ENCODE measurements at places on chromosomes 1 and 21. TPM values are rescaled to one million over a fixed set of nuclear protein-coding genes. Genes with fewer than 3 reads are reported as not detected.
A peak's percentile ranks its signal among the peaks of the same experiment; 100 is the strongest.

CNN3 gene
- 193 TPM for total RNA-seq

SMCP gene
- not detected for total RNA-seq

ORC1 gene
- 0.47 TPM for total RNA-seq

LRRC53 gene
- total RNA-seq: not detected

AQP10 gene
- not detected for total RNA-seq

DNA sequence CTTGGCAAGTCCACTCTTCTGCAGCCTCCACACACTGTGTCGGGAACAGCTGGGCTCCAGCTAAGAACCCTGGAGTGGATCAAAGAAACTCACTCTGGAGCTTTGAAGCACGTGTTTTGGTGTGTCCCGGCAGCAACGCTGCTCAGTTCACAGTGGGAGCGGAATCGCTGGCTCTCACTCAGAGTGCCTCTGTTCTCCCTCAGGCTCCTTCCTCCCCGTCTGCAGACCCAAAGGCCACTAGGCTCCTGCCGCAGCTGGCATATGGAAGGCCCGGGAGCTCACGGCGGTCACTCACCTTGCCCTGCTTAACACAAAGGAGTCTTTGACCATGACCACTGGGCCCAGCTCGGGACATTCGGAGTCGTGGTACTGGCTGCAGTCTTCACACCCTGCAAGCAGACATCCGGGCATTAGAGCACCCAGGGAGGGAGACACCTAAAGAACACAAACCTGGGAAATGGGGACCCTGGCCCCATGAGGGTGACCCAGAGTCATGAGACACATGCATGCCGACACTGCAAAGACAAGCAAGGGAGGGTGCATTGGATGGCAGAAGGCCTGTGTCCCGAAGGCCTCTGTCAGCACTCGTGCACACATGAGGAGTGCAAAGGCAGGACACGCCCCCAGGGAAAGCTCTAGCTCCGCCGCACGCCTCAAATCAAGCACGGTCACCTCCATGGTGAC, 19.7 kb downstream of the PRDM15 start:
- ATAC-seq: no peak

DNA sequence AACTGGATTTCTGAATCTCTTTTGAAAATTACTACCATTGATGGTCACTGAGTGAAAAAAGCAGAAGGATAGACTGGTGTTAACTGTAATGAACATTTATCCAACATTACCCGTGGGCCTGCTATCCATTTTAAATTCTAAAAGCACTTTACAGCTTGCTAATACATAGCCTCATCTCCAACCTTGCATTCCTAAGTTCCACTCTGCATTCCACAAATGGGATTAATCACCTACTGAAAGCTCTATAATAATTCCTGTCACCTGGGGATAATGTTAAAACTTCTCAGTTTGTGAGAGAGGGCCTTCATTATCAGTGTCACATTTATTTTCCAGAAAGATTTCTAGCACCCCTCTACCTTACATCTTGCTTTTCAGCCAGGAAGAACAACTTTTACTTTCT, 38.2 kb downstream of the PTPRC start:
- ATAC-seq: no peak

DNA sequence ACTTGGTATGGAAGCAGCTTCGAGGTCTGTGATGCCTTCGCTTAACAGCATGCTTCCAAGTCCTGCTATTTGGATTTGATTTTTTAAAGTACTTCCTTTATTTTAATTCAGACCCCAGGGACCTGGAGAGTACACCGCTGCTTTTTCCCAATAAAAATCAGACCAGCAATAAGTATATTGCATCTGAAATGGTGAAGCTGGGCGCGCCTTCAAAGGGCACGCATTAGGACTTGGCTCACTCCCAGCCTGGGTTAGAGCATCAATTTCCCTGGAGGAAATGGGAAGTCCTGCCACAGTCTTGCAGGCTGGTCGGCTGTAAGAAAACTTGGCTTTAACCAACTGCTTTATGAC, 325.1 kb downstream of the RRAGC start:
- no peak for ATAC-seq

DNA sequence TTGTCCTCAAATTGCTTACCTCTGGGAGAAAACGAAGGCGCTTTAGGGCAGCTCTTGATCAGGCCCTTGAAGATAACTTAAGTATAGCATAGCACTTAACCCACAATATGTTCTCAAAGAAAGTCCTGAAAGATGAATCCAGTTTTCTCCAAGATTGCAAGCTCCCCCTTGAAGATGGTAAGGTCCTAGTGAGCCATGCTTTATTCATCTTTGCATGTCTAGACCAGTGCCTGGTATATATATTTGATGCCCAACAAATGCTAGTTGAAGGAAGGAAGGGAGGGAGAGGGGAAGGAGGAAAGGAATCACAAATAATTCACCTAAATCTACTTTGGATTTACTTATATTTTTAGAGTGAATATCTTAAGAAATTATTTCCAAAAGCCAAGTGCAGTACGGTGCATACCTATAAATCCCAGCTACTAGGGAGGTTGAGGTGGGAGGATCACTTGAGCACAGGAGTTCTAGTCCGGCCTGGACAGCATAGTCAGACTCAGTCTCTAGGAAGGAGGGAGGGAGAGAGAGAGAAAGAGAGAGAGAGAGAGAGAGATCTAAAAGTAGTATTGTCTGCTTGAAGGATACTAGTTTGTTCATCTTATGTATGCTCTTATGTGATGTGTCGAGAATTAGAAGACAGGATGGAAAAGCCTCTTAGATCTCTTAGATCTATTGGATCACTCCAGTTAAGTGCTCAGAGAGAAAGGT, 25.0 kb downstream of the PBX1 start:
- no peak for ATAC-seq

- no peak for ATAC-seq
These were observed 52.1 kb downstream of the OBSCN start for GRCh38 chr1:228259951-228260350.

DNA sequence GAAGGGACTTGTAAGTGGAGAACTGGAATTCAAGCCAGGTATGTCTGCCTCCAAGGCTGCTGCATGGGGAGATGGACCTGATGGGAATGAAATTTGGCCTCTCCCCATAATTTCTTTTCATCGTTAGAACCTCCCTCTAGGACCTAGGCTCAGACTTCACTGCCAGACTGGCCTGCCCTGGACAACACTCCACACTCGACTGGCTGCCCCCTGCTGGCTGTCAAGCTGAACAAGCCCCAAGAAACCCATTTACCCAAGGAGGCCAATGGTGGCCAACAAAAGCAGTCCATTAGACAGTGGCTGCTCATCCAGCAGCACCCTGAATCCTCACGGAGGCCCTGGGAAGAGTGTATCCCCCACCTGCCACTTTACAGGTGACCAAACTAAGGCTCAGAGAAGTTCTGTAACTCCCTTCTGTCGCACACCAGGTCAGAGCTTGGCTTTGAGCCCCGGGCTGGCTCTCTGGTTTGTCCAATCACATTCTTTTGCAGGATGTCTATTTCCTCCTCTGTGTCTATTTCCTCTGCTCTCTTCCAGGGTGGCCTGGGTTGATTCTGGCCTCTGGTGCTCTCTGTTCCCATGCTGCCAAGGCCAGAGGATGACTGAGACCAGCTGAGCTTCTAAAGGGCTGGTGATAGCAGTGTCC, 3.8 kb downstream of the RNF186 start:
- ATAC-seq: peak; percentile 62

DNA sequence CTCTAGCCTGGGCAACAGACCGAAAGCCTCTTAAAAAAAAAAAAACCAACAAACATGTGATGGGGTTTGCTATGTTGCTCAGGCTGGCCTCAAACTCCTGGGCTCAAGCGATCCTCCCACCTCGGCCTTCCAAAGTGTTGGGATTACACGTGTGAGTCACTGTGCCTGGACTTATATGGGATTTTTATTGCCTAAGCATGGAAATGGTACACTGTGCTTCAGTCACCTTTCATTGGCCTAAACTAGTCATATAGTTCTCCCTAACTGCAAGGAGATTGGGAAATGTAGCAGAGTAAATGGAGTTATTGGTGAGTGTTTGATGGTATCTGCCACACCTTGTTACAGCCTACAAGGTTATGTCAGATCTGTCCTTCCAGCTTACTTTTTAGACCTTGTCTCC, 17.2 kb upstream of the MEF2D start:
- no peak for ATAC-seq

DNA sequence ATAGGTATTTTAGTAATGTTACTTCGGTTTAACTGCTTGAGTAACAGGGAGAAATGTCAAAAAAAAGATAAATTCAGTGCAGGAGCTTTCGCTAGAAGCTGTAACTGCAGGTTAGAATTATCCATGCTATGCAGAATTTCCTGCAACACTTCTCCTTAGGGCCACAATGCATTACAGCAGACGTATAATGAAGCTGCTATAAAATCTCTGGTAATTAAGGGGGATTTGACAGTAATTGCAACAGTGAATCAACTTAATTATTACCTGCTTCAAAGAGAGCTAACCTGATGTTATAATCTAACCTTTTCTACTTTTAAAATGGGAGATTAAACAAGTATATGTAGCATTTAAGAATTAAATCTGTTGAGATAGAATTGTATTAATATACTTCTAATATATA, 92.6 kb downstream of the ATG4C start:
- no peak for ATAC-seq

GRCh38 chr21:42632771-42633690, 20.4 kb upstream of the PDE9A start:
- no peak for ATAC-seq
